T-helper 9 cell (primary cell): ENCODE measurements at places on chromosomes 5 and 9.

GRCh38 chr5:11000515-11001353 is 239.7 kb upstream of the DAP start:
- no peak for DNase-seq

DNA sequence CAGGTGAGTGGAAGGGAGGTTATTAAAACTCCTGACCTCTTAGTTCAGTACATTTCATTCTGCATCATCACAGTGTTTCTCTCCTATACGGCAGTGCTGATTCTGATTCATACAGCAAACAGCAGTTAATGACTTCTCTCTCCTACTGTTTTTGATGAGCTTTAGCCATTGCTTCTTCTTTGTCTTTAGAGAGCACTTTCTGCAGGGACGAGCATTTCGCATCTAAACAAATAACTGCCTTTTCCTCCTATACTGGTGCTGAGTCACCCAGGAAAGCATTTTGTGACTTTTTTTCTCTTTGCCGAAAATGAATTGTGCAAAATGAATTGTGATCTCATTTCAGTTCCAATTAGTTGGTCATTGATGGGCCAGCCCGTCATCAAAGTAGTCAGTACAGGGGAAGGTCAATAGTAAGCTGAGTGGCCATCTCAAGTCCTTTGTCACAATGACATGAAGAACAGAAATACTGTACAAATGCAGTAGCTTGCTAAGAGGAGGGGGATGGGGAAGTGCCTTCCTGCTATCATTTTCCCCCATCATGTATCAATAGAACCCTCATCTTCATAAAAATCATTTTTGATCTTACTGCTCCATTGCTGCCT is 98.5 kb downstream of the INSYN2B start:
- DNase-seq: no peak

- DNase-seq: no peak
These were observed 510.1 kb upstream of the DAB2 start for GRCh38 chr5:39934830-39935229.

- no peak for DNase-seq
These were observed 198.7 kb downstream of the VPS13A start for GRCh38 chr9:77375956-77376532.

GRCh38 chr5:102771435-102771834 is 16.3 kb downstream of the PAM start:
- no peak for DNase-seq

- DNase-seq: no peak
These were observed 122.7 kb downstream of the ST8SIA4 start for GRCh38 chr5:100780376-100780870.

DNA sequence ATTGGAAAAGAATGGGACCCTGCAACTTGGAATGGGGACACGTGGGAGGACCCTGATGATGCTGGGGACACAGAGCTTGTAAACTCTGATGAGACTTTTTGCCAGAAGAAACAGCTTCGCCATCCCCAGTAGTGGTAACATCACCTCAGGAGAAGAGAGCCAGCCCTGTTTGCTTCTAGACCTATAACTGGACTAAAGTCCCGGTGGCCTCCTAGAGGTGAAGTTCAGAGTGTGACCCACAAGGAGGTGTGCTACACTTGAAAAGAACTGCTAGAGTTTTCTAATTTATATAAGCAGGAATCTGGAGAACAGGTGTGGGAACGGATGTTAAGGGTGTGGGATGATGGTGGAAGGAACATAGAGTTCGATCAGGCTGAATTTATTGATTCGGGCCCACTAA is 19.8 kb downstream of the NSA2 start:
- no peak for DNase-seq

- no peak for DNase-seq
These were observed 85.8 kb downstream of the MRPS27 start for GRCh38 chr5:72234265-72234700.

DNA sequence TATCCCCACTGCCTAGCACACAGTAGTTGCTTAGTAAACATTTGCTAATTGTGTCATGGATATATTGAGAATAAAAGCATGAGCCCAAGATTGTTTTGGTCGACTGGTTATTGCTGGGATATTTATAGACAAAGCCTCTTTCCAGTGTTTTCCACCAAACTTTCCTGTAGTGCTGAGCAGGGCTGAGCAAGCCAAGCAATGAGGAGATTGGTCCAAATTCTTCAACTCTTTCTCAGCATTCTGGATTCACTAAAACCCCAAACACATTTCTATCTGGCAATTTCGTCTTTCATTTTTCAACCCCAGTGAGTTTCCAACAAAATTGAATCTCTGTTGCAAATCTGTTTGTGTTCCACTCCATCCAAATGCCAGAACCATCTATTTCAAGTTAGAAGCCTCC is 31.9 kb upstream of the TARS1 start:
- no peak for DNase-seq

- DNase-seq: no peak
These were observed 200.4 kb downstream of the ARHGAP26 start for GRCh38 chr5:142970440-142971030.

DNA sequence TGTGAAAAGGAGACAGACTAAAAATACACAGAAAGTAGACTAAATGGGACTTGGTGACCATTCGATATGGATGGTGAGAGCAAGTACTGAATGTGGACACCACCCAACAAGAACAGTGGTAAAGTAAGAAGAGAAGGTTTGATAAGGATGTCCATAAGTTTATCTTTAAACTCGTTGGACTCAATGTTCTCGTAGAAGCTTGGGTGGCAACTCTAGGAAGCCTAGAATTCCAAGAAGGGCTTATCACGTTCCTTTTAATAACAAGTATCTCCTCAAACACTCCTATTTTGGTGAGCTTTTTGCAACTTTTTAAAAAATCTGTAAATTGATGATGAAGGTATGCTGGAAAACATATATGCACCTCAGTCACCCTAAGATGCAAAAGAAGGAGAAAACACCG is 108.6 kb upstream of the CDH6 start:
- no peak for DNase-seq

GRCh38 chr9:102550266-102550665 is 444.9 kb upstream of the CYLC2 start:
- DNase-seq: no peak

GRCh38 chr5:117461403-117461802 is 886.8 kb upstream of the SEMA6A start:
- DNase-seq: no peak

DNA sequence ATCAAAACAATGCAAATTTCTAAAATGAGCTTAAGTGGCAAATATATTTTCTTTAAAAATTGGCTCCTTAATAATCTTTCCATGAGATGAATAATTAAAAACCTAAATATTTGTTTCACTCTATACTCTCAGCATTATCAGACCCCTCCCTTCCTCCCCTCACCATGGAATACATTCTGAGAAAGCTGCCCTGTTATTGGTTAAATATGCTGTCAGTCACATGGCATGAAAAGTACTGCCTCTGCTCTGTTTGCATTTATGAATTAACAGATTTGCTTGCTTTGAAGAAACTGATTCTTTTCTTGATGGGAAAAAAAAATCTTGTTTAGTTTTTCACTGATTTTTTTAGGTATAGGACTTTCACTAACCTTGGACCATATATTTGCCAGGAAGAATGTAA is 17.0 kb upstream of the RPS23 start:
- no peak for DNase-seq

DNA sequence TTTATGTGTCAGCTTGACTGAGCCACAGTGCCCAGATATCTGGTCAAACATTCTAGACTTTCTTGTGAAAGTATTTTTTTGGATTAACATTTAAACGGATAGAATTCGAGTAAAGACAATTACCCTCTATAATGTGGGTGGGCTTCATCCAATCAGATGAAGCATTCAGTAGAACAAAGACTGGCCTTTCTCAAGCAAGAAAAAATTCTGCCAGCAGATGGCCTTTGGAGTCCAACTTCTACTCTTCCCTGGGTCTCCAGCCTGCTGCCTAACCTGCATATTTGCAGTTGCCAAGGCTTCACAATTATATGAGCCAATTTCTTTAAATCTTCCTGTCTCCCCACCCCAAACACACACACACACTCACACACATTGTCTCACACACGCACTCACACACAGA is 86.4 kb downstream of the MED10 start:
- no peak for DNase-seq

DNA sequence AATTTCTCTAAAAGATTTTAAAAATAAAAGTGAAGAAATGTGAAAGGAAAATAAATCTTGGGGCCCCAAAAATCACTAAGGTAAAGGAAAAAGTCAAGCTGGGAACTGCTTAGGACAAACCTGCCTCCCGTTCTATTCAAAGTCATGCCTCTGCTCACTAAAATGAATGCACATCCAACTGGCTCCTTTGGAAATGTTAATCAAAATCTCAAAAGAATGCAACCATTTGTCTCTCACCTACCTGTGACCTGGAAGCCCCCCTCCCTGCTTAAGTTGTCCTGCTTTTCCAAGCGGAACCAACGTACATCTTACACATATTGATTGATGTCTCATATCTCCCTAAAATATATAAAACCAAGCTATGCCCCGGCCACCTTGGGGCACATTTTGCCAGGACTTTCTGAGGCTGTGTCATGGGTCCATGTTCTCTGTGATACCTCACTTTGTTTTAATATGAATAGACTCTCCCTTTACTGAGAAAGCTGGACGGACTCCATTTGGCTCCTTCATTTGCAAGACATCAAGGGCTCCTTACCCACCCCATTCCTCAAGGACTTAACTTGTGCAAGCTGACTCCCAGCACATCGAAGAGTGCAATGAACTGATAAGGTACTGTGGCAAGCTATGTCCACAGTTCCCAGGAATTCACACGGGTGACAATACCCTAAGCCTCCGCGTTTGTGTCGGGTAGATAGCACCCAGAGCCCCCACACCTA is 164.3 kb downstream of the SMC2 start:
- DNase-seq: no peak

DNA sequence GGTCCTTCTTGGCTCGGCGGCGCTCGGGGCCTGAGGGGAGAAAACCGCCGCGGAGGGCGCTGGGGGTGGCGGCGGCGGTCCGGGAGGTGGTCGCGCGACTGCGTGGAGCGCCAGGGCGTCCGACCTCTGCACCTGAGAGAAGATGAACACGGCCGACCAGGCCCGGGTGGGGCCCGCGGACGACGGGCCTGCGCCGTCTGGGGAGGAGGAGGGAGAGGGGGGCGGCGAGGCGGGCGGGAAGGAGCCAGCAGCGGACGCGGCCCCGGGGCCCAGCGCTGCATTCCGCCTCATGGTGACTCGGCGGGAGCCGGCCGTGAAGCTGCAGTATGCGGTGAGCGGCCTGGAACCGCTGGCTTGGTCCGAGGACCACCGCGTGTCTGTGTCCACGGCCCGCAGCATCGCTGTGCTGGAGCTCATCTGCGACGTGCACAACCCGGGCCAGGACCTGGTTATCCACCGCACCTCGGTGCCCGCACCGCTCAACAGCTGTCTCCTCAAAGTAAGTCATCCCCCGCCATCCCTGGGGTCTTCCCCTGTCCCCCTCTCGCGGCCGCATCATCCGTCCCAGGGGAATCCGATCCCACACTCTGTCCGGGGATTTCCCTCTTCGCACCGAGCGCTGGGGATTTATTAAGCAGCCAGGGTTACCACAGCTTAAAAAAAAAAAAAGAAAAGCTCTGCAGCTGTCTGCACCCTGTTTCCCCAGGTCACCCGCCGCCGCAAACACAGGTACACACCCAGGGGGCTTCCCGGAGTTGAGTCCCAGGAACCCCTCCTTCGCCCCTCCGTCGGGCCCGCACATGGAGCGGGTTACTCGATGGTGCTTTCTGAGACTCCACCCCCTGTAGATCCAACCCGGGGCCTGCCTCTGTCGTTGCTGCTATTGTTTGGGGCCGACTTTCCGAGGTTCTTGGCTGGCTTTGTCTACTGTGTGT is at the start of gene GTF3C4:
TSS of gene GTF3C4 (plus strand) at position 8 of the 935 bp plus-strand sequence. CDS start at position 143, 135 bp downstream.
- peak; percentile 64 for DNase-seq

DNA sequence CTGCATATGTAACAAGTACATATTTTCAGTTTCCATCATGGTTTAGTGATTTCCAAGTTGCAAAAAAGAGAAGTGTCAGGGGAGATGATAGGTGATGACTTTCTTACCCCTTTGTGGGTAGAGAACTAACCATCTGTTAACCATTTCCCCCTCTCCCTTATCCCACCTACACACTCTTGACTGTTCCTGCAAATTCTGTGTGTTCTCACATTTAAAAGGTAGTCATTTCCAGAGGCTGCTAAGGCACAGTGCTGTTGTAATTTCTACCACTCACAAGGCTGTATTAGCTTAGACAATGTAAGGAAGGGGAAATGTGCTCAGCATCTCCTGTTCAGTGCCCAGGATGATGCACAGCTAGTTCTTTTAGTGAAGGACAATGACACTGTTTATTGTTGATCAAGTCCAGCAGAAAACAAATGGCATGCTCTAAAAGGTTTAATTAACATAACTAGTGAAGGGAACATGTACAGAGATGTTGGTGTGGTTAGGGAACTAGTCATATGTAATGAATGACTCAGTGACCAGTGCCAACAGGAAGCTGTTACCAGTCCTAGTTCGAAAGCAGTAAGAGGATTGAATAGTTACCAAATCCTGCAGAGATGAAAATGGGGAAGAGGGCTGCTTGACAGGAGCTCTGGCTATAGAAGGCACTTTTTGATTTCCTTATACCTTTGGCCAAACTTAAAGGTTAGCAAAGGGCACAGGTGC is 165.1 kb downstream of the PLK2 start:
- no peak for DNase-seq

DNA sequence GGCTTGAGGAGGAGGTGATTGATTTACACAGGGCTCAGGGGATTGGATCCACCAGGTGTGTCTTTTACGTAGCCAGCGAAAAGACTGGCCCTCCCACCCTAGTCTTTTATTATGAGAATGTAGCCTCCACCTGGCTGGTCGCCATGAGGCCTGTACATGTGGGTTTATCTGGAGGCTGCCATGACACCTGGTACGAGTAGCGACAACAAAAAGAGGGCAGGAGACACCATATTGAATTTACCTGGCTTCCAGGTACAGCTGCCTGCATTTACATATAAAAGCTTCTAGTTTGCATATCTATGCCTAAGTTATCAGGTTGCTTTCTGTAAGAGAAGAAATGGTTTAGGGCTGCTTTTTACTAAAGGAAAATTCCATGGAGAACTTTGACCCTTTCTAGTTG is 1173.7 kb upstream of the SEMA6A start:
- no peak for DNase-seq

DNA sequence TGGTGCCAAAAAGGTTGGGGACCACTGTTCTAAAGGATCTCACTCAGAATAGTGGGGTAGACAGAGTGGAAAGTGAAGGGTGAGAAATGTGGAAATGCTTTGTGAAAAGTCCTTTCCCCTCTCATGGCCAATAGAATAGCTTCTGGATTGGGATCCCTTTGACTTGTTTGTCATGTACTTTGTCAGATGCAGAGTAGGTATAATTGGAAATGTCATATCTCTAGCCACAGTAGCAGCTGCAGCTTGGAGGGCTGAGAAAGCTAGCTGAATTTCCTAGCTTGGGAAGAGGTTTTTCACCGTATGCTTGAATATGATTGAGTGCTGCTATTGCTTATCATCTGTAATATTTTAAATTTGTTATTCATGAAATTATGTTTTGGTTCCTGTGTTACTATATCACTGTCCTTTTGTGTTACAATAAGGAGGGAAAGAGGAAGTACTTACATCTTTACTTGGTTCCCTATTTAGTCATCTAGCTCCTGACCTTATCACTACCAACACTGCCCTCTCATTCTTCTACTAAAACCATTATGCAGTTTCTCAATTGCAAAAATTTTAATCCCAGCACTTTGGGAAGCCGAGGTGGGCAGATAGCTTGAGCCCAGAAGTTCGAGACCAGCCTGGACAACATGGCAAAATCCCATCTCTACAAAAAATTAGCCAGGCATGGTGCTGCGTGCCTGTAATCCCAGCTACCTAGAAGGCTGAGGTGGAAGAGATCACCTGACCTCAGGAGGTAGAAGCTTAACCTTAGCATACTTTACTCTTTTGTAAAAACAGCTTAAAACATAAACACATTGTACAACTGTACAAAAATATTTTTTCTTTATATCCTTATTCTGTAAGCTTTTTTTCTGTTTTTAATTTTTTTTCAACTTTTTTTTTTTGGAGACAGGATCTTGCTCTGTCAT is 12.4 kb downstream of the SLC30A5 start:
- no peak for DNase-seq

GRCh38 chr9:137064027-137064879 is 6.1 kb downstream of the SAPCD2 start:
- DNase-seq: peak; percentile 65
